ENCODE measurements at places on chromosomes 6 and 20.
A peak's percentile ranks its signal among the peaks of the same experiment; 100 is the strongest.

DNA sequence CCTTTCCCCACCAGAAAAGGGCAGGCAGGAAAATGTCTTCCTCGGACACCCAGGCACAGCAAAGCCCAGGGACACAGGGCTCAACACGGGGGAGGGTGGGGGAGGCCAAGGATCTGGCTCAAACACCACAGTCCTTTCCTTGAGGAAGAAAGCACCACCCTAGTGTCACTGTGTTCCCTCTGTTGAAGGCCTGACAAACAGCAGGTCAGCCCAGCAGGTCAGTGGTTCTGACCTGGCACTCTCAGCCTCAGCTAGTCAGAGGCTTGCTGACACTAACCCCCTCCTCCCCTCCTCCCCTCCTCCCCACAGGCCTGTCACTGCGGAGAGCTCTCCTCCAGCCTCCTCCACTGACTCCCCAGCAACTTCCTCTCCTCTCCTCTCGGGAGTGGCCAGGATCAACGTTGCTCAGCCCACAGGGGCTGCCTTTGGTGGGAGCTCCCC, 239.6 kb downstream of the LRFN2 start:
- no peak for DNase-seq
- H3K4me3 ChIP-seq = no peak overlapping the region

GRCh38 chr20:2320813-2321658, 25.2 kb downstream of the TGM3 start:
- no peak overlapping the region for H3K4me3 ChIP-seq
- H3K36me3 ChIP-seq = peaks cover 5% of the 10 kb centered on the region
- DNase-seq = no peak

- H3K4me1 ChIP-seq = peaks cover 14% of the 10 kb centered on the region
- no peak overlapping the region for H3K4me3 ChIP-seq
- H3K36me3 ChIP-seq = peaks cover 20% of the 10 kb centered on the region
- no peak for DNase-seq
- H3K27ac ChIP-seq = peak overlapping the region; percentile 89
These were observed 20.4 kb downstream of the SERINC3 start for GRCh38 chr20:44501448-44501847.

- H3K4me3 ChIP-seq = no peak overlapping the region
- no peaks in the 10 kb centered on the region for H3K4me1 ChIP-seq
- DNase-seq = no peak
- H3K27me3 ChIP-seq = no peaks in the 10 kb centered on the region
These were observed 293.5 kb downstream of the CENPW start for GRCh38 chr6:126633373-126633772.

GRCh38 chr6:139981768-139982181, 607.3 kb upstream of the CITED2 start:
- peaks cover 7% of the 10 kb centered on the region for H3K4me1 ChIP-seq
- H3K4me3 ChIP-seq = no peak overlapping the region
- no peak for DNase-seq
- H3K36me3 ChIP-seq = peaks cover 2% of the 10 kb centered on the region
- peak overlapping the region; percentile 61 for H3K27ac ChIP-seq

GRCh38 chr20:20214757-20215275, 153.1 kb upstream of the INSM1 start:
- no peaks in the 10 kb centered on the region for H3K4me1 ChIP-seq
- H3K4me3 ChIP-seq = no peak overlapping the region

- H3K27ac ChIP-seq = no peak overlapping the region
- no peaks in the 10 kb centered on the region for H3K4me1 ChIP-seq
- DNase-seq = no peak
- no peak overlapping the region for H3K4me3 ChIP-seq
- H3K36me3 ChIP-seq = no peaks in the 10 kb centered on the region
- H3K27me3 ChIP-seq = no peaks in the 10 kb centered on the region
These were observed 53.4 kb upstream of the TINAG start for GRCh38 chr6:54254886-54255285.

DNA sequence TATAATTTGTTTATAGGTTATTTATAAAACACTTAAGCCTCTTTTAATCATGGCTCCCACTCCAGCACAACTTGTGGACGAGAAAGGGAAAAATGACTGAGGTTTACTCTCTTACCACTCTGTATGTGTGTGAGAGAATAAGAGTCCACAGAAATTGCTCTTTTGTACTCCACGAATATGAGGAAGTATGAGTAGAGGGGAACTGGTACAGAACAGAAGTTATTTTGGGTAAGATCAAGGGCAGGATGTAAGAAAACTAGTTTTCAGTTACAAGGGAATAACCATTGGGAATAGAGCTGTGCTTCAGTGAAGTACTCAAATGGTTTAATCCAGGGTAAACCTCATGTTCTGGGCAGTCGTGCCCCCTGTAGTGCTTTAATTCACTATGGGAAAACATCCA, 72.6 kb downstream of the REV3L start:
- no peak overlapping the region for H3K4me3 ChIP-seq
- H3K36me3 ChIP-seq = peaks cover 14% of the 10 kb centered on the region
- peaks cover 20% of the 10 kb centered on the region for H3K4me1 ChIP-seq
- no peak overlapping the region for H3K27ac ChIP-seq
- H3K27me3 ChIP-seq = no peaks in the 10 kb centered on the region

- H3K4me1 ChIP-seq = no peaks in the 10 kb centered on the region
- no peak overlapping the region for H3K4me3 ChIP-seq
- peaks cover 66% of the 10 kb centered on the region for H3K27me3 ChIP-seq
- H3K36me3 ChIP-seq = no peaks in the 10 kb centered on the region
- DNase-seq = no peak
These were observed 156.1 kb upstream of the LRFN2 start for GRCh38 chr6:40743226-40743625.

- H3K27ac ChIP-seq = peak overlapping the region; percentile 32
- H3K4me1 ChIP-seq = peaks cover 2% of the 10 kb centered on the region
- DNase-seq = no peak
- peaks cover 3% of the 10 kb centered on the region for H3K36me3 ChIP-seq
These were observed 19.1 kb downstream of the MDFI start for GRCh38 chr6:41657131-41658094.

DNA sequence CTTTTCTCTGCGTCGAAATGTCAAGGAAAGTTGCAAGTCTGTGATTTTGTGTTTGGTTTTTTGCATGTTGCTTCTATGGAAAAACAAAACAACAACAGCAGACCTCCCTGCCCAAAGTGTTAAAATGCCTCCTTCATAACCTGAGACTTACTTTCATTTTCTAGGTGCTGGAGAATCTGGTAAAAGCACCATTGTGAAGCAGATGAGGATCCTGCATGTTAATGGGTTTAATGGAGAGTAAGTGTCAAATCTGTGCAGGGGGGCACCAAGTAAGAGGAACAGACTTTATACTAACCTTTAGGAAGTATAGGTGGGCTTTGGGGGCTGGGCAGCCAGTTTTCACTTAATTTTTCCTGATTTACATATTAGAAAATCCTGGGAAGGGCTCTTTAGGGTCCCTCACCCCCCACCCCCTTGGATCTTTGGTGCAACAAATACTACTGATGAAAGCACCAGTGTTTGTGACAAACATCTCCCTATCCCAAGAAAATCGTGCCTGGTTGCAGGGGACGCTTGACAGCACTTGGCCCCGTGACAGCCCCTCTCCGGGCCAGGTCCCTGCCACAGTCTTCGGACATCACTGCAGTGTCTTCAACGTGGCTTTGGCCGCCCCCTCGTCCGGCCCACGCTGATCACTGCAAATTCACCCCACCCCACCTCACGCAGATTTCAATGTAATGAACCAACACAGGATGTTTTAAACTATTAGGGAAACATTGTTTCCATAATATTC, 43.1 kb downstream of the GNAS start:
- no peaks in the 10 kb centered on the region for H3K27me3 ChIP-seq
- peaks cover 6% of the 10 kb centered on the region for H3K36me3 ChIP-seq
- no peak for DNase-seq
- peak overlapping the region; percentile 88 for H3K4me3 ChIP-seq

GRCh38 chr20:20668639-20669038, 43.8 kb downstream of the RALGAPA2 start:
- no peak overlapping the region for H3K27ac ChIP-seq
- H3K27me3 ChIP-seq = no peaks in the 10 kb centered on the region
- H3K4me1 ChIP-seq = peaks cover 43% of the 10 kb centered on the region
- no peak overlapping the region for H3K4me3 ChIP-seq
- H3K36me3 ChIP-seq = peaks cover 8% of the 10 kb centered on the region

GRCh38 chr6:38549180-38549579, 90.5 kb downstream of the BTBD9 start:
- H3K4me3 ChIP-seq = no peak overlapping the region
- DNase-seq = no peak
- no peak overlapping the region for H3K27ac ChIP-seq
- H3K4me1 ChIP-seq = peaks cover 4% of the 10 kb centered on the region
- no peaks in the 10 kb centered on the region for H3K27me3 ChIP-seq

DNA sequence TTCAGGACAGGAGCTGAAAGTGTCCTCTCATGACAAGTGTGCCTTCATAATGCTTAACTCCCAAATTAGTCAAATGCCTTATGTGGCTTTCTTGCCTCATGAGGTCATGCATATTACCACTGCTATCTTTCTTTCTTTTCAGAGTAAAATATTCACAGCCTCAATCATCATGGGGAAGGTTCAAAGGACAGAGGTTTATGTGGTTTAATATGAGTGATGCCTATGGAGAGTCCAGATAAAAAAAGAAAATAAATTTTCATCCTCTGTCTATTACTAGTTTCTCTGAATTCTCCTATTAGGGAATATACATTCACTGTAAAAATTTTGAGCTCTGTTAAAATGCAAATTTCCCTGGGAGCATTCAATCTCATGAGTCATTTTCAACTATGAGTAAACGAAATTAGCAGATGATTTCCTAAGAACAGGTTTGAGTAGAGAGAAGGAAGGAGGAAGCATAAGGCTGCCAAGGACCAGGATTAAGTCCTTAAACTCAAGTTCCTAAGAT, 396.9 kb upstream of the ADGRB3 start:
- H3K27me3 ChIP-seq = no peaks in the 10 kb centered on the region
- DNase-seq = no peak
- no peak overlapping the region for H3K27ac ChIP-seq

GRCh38 chr20:1900321-1900801, 5.2 kb downstream of the SIRPA start:
- H3K27me3 ChIP-seq = peaks cover 78% of the 10 kb centered on the region
- H3K27ac ChIP-seq = no peak overlapping the region

GRCh38 chr6:143642403-143642802, 35.4 kb upstream of the PHACTR2 start:
- DNase-seq = no peak
- H3K4me3 ChIP-seq = no peak overlapping the region
- peaks cover 10% of the 10 kb centered on the region for H3K4me1 ChIP-seq
- H3K27ac ChIP-seq = peak overlapping the region; percentile 16
- H3K27me3 ChIP-seq = no peaks in the 10 kb centered on the region

DNA sequence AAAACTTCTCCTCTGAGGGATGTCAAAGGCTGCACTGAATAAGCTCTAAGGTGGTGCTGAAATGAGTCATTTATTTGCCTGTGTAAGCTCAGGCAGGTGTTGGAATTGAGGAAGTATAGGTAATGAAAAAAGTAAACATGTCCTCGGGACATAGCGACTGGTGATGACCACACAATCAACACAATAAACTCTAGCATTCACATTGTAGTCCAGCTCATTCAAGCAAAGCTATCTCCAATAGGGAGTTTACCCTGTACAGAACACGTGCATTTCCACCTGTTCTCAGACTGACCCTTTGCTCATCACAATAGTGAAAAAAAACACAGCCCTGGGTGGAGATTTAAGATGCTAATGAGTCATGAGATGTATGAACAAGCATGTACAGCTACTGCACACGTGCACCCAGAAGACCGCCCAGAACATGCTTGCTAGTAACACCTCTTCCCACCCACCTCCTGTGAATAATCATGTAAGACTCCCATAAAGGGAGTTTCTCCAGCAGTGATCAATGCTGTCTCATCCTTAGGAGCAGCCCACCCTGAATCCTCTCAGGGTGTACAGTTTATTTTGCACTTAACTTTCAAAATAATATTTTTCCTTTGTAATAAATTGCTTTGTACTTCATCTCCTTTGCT, 33.0 kb upstream of the POU5F1 start:
- no peaks in the 10 kb centered on the region for H3K27me3 ChIP-seq
- H3K36me3 ChIP-seq = peaks cover 2% of the 10 kb centered on the region
- H3K4me1 ChIP-seq = peaks cover 47% of the 10 kb centered on the region
- DNase-seq = no peak
- peak overlapping the region; percentile 91 for H3K4me3 ChIP-seq
- H3K27ac ChIP-seq = peak overlapping the region; percentile 95

- no peak overlapping the region for H3K27ac ChIP-seq
- H3K4me1 ChIP-seq = no peaks in the 10 kb centered on the region
- DNase-seq = no peak
These were observed 130.7 kb downstream of the LRFN2 start for GRCh38 chr6:40456390-40457013.

DNA sequence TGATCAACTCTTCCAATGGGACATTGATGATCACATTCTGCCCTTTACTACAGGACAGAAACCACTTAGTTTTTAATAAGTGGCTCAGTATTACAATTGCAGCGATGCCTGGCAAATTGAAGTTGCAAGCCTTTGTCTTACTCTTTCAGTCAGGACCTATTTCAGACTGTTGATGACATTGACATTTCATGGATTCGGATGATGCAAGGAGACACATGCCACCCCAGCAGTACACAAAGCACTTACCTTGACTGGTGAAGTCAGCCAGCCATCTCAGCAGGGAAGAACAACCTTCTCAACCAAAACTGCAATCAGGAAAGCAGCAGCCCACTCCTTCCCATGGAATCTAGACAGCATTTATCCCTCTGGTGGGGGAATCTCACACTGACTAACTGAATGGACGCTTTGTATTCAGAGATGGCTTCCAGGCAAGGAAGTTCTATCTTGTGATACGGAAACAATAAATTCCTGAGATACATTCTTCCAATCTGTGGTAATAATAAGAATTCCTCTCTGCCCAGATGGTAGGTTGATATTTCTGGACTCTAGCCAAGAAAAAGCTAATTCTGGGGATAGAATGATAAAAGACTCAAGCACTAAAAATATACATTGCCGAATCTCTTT, 24.8 kb downstream of the NFYA start:
- H3K27ac ChIP-seq = peak overlapping the region; percentile 63
- H3K36me3 ChIP-seq = peaks cover 29% of the 10 kb centered on the region
- no peaks in the 10 kb centered on the region for H3K27me3 ChIP-seq
- H3K4me1 ChIP-seq = peaks cover 28% of the 10 kb centered on the region
- no peak for DNase-seq
- no peak overlapping the region for H3K4me3 ChIP-seq

- H3K36me3 ChIP-seq = peaks cover 6% of the 10 kb centered on the region
- H3K4me3 ChIP-seq = peak overlapping the region; percentile 80
- H3K27ac ChIP-seq = no peak overlapping the region
- H3K4me1 ChIP-seq = peaks cover 6% of the 10 kb centered on the region
- H3K27me3 ChIP-seq = peaks cover 62% of the 10 kb centered on the region
- no peak for DNase-seq
These were observed 3.1 kb upstream of the TFAP2B start for GRCh38 chr6:50815436-50816114.

GRCh38 chr6:98835149-98836024, 1.0 kb downstream of the POU3F2 start:
- peaks cover 87% of the 10 kb centered on the region for H3K27me3 ChIP-seq

DNA sequence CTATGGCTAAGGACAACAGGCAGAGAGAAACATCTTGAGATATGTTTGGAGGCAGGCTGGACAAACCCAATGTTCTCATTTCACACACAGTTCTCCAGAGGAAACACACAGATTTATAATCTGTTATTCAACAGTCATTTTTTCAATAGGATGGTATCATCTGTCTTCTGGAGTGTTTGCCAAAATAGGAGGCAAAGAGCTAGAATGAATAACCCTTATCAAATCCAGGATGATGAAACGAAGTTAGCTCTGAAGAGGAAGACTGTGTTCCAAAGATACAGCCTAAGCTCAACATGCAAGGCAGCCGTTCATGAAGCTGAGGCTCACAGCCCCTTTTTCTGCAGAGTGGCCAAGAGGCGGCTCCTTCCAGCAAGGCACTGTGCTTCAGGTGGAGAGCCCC, 70.8 kb downstream of the PPP1R3G start:
- H3K27ac ChIP-seq = no peak overlapping the region
- DNase-seq = no peak
- H3K4me3 ChIP-seq = no peak overlapping the region
- peaks cover 6% of the 10 kb centered on the region for H3K4me1 ChIP-seq
- peaks cover 2% of the 10 kb centered on the region for H3K36me3 ChIP-seq
- no peaks in the 10 kb centered on the region for H3K27me3 ChIP-seq
